GM10248 (cell line): ENCODE measurements at places on chromosomes 2 and 18.

DNA sequence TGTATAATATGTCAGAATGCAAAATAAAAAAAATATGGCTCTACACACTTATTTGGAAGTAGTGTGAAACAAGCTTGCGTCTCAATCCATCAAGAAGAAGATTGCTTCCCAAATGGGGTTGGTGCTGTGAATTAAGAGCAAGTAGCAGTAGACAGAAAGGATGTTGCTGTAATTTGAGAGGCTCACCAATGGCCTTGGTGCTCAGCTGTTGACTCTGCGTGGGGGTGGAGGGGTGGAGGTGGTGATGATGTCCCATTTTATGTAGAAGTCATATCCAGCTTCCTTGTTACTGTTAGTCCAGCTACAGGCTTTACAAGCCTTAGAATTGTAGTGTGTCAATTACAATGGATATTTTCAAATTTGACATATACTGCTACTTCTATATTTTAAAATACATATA is 223.4 kb upstream of the RND3 start:
- DNase-seq, result no peak

- no peak for DNase-seq
Measured at GRCh38 chr2:163649080-163649479, 86.7 kb downstream of the FIGN start.

DNA sequence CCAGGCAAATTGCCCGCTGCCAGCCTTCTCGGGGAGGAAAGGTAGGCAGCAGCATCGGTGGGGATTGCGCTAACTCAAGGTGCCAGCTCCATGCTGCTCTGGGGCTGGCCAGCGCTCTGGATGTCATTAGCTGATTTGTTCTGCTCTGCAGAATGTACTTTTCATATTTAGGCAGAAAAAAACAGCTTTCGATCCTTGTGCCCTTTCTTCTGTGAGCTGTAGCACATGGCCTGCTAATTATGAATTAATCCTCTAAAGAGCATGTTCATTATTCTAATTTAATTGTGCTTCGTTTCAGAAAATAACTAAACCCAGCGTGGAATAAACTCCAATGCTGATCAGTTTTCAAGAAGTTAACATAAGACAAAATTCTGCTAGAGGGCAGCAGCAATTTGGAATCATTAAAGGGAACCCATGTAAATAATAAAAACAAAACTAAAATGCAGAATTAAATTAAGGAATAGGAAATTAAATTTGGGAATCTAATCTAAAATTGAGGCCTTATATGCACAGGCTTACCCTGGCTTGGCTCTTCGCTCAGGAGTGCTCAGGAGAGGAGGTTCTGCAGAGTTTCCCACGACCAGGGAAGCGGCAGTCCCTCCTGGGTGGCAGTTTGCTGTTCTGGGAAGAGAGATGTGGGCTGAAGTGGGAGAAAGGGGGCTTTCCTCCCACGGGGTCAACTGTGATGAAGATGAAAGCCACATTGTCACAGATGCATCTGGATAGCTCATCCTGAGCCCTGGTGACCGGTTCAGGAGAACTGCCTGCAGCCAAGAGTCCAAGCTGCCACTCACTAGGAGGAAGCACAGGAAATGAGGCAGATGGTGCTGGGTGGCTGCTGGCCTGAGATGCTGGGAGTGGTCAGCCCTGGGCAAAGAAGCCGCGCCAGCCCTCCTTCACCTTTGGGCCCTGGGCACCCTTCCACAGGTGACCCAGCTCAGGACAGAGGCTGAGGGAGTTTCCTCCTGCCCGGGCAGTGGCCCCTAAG is 93.2 kb upstream of the PKDCC start:
- DNase-seq, result no peak

DNA sequence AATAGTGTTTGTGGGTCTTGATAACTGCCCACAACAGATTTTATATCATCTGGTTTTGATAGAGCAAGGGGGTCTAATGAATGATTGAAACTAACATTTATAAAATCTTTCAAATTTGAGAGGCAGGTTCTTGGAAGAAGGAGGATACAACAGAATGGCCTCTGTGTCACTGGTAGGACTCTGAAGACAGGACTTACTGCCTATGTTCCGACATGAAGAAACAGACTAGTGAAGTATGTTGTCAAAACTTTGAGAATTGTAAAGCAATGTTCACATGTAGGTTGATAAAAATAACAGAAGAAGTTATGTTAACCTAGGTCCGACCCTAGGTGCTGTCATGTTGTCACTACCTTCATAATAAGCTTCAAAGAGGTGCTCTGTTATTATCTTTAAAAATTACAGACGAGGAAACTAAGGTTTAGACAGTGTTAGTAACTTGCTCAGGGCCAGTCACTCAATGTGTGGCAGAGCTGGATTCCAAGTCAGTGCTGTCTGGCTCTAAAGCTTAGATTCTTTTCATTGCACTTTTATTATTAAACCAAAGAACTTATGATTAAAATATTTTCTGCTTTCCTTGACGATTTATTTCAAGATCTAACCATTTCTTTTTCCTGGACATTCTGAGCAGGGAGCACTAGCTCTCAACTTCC is 146.2 kb downstream of the RPIA start:
- no peak for DNase-seq

GRCh38 chr2:191128172-191128910 is 22.5 kb downstream of the STAT4 start:
- peak; percentile 32 for DNase-seq
